ENCODE measurements at places on chromosomes 7 and 10.

GRCh38 chr7:141436575-141437075, 114.6 kb upstream of the AGK start:
- DNase-seq = no peak

DNA sequence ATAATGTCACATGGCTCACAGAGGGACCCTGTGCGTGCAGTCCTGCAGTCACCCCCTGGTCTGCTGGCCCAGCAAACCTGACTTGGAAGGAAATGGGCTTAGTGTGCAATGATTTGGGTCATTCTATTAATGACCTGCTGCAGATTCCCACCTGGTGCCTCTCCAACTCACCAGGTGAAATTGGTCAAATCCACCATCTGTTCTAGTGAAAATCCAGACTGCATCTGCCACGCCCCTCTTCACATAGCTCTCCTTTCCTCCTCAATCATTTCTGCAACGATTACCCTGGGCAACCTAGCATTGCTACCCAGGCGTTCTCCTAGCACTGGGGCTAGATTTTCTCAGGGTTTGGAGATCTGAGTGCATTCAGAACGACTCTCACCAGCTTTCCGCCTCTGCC, 29.4 kb downstream of the SRRM3 start:
- DNase-seq = no peak

- DNase-seq = no peak
Measured at GRCh38 chr7:36216063-36216684, 63.1 kb downstream of the EEPD1 start.

DNA sequence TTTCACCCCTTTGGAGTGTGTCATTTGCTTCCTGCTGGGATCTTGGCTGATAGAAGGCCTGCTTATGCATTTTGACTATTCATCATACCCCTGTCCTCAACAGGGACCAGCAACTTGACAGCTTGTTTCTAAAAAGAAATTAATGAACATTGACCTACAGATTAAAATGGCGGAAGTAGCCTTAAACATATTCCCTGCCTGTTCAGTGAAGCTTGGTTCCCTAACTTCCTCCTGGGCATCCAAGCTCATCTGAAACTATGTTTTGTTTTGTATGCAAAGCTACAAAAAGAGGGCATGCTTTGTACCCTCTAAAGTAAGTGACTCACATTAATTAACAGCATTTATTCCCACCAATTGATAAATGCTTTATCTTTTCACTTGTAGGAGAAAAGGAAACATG, 26.8 kb upstream of the CDK14 start:
- no peak for DNase-seq

DNA sequence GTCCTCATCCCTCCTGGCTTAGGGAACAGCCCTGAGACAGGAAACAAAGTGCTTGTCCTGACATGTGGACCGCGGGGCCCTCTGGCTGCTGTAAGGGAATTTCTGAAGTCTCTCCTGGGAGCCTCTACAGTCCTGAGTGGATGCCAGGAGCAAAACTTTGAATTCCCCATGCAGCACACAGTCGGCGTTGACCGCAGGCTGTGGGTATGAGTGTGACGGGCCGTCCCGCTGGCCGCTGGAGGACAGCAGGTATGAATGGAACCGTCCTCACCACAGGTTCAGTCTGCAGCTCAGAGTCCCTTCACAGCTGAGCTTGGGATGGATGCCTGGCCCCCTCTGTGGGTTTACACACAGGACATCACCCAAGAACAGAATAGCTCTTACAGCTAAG, 94.9 kb downstream of the GPR26 start:
- no peak for DNase-seq

GRCh38 chr10:71023704-71024283, 135.4 kb upstream of the PCBD1 start:
- no peak for DNase-seq

- no peak for DNase-seq
Measured at GRCh38 chr10:4170633-4171314, 385.8 kb upstream of the KLF6 start.

GRCh38 chr7:155998766-155999630, 186.7 kb upstream of the SHH start:
- DNase-seq = no peak

GRCh38 chr7:133510326-133511055, 257.6 kb downstream of the EXOC4 start:
- DNase-seq = no peak

DNA sequence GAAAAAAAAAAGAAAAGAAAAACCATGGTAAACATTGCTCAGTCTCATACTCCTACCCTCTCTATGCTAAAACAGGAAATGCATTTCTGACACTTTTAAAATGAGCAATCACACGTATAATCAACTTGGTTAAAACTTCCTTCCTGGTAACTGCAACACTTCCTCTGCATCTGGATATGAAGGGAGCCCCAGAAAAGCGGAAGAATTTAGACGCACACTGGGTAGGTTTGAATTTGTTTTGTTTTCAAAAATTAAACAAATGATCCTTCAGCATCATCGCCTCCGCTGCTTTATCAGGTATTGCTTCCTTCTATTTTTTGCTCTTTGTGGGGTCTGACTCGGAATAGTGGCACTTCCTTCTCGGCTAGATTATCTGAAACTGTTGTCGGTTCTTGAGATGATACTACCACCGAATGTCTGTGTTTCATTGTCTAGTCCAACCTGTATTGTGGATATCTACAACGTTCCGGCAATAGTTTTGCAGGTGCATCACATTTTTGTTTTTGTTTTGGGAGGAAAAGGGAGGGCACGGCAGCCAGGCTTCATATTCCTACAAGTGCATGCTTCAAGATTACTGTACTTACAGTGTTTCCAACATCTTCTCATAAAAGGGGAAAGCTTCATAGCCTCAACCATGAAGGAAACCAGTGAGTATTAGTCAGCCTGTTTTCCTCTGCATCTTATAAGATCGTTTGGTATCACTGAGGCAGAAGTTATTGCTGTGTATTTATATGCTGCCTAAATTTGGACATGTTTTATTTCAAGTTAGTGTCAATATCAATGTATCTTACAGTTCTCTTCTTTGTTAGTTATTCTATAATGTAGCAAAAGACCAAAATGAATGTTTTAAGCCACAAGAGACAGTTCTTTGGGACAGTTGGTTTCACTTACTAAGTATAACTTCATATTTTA, at the start of gene PIK3CG:
Gene PIK3CG (plus strand): TSS at position 153 of the 912 bp plus-strand sequence. CDS start 2,280 bp downstream, outside the sequence.
- no peak for DNase-seq

DNA sequence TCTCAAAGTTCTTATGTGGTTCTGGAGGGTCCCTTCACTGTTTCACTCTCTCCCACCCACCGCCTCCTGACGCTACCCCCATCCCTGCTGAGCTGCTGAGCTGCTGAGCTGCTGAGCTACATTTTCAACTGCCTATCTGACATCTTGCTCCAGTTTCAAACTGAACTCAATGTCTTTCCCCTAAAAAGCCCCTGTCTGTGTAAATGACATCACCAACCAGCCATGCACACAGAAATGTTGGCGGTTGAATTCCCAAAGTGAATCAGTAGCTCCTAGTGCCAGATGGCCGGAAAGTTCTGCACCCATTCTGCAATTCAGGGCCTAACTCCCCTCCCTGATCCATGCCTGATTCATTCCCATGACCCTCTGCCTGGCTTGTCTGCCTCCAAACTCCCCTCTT, 71.2 kb downstream of the WNT2 start:
- DNase-seq = peak; percentile 80

- DNase-seq = no peak
Measured at GRCh38 chr10:13894412-13895093, 307.8 kb downstream of the PRPF18 start.

DNA sequence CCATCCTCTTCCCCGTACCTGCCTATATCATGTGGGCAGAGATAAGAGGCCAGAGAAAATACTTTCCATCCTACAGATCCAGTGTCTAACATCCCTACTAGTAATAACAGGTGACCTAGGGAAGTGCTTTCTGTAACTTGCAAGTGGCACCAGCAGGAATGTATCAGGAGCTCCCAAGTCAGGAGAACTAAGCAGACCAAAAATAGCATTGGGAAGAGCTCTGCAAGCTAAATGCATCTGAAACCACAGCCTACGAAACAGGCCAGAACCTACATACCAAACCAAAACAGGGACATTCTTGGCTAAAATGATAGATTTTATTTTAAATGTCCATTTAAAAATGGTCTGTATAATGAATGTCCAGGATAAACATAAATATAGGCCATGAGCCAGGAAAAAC, 680.8 kb downstream of the PHTF2 start:
- DNase-seq = peak; percentile 44

DNA sequence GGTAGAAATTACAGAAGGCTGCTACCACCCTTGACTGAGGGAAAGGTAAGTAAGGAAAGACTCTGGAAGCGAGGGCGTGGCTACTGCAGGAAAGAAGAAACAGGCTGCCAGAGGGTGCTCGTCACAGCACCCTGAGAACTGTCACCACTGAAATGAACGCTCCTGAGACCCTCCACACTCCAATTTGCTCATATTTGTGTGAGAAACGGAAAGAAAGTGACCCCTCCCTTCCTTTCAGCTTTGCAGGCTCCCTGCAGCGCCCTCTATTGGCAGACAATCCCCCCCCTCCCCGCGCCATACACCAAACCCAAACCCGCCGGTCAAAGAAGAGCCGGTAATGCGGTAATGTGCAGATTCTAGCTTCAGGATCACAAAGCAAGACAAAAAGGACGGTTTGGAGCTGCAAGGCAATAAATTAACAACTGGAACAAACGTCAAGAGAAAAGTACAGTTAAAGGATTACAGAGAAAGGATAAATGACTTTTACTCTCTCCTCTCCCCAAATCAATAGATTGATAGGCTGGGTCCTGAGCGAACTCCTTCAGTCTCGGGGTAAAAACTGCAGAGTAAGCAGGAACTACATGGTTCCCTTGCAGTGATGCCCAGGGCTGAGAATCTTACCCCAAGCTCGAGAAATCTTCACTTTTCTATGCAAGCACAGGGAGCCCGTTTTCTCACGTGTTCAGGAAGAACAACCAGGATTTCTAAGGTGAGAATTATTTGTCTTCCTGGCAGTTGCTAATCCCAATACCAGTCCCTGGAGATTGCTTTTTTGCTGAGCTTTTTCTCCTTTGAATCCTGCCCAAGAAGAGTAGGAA, 47.6 kb downstream of the STEAP1B start:
- no peak for DNase-seq

- no peak for DNase-seq
Measured at GRCh38 chr7:74407958-74408357, 45.7 kb upstream of the GTF2IRD1 start.

DNA sequence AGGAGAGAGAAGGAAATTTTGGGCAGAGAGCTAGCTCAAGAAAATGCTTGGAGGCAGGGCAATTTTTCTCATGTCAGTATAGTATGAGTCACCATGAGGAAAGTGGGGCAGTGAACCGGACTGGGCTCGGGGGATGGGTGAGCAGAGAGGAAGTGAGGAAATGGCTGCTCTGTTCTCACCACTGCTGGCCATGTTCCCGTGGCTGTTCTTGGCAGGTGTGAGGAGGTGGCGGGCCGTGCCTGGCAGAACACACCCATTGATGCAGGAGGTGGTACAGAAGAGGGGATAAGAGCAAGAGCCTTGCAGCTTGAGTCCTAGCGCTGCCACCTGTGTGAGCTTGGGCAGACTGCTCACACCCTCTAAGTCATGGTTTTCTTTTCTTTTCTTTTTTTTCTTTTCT, 304.4 kb upstream of the LYZL1 start:
- peak; percentile 19 for DNase-seq

DNA sequence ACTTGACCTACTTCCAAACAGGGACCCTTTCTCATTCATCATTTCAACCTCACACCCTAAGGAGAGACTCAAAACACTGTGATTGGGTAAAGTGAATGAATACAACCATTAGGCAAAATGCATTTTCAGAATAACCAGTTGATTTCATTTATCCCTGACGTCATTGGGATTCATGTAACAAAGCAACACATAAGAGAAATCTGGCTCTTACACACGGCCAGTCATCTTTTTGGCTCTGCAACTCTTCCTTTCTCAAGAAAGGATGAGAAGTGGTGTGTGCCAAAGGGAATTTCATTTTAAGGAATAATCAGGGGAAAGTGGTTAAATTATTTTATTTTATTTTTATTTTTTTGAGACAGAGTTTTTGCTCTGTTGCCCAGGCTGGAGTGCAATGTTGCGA, 83.1 kb downstream of the CPVL start:
- DNase-seq = no peak

GRCh38 chr7:31111109-31111451, 59.0 kb downstream of the ADCYAP1R1 start:
- no peak for DNase-seq

GRCh38 chr10:30697806-30698205, 68.3 kb upstream of the LYZL2 start:
- DNase-seq = no peak

- DNase-seq = no peak
Measured at GRCh38 chr10:101120884-101121653, 10.0 kb upstream of the TLX1 start.

DNA sequence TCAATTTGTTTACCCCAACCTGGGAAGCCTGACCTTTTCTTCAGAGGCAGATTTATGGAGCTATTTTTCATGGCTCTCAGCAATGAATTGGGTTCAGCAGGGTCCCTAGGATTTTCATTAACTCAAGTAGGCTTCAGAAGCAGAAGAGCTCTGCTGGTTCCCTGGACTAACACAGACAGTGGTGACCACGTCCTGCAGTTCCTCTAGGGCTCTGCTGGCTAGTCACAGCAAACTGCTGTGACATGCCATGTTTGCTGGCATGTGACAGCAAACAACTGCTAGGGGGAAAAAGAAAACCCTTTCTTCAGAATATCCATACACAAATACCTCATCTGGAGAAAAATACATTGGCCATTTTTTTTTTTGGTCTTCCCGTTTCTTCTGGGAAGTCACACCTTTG, 13.2 kb downstream of the BAMBI start:
- no peak for DNase-seq

- DNase-seq = no peak
Measured at GRCh38 chr7:16137944-16138343, 283.4 kb downstream of the CRPPA start.

GRCh38 chr7:44631458-44632115, 25.2 kb downstream of the OGDH start:
- DNase-seq = no peak

GRCh38 chr10:48455392-48456151, 149.1 kb downstream of the MAPK8 start:
- no peak for DNase-seq

- DNase-seq = no peak
Measured at GRCh38 chr7:151240942-151241754, 7.3 kb downstream of the SMARCD3 start.

DNA sequence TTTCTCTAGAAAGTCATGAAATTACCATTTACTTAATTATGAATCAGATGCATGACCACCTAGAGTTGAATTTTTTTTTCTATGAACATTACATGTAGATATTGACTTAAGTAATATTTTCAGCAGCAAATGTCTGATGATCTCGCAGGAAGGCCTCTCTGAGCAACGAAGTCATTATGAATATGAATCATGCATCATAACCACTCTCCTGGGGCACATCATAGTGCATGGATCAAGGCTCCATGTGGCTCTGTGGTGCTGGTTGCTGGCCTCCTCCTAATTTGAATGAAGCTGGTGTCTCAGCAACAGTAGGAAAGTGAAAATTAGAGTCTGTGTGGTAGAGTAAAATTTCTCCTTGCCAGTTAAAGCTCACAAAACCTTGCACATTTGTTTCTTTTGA, 121.4 kb upstream of the INHBA start:
- no peak for DNase-seq

GRCh38 chr10:107072028-107072427, 92.5 kb downstream of the SORCS1 start:
- DNase-seq = no peak

All from AG04449 (cell line).